Mucosa of descending colon (tissue), 3 donors: ENCODE measurements at places on chromosomes 13 and 19. TPM values are rescaled to one million over a fixed set of nuclear protein-coding genes. Genes with fewer than 3 reads are reported as not detected.

GRCh38 chr13:108120302-108120701, 95.0 kb downstream of the LIG4 start:
- DNase-seq: no peak

Gene IGFL1
- not detected for total RNA-seq

DNA sequence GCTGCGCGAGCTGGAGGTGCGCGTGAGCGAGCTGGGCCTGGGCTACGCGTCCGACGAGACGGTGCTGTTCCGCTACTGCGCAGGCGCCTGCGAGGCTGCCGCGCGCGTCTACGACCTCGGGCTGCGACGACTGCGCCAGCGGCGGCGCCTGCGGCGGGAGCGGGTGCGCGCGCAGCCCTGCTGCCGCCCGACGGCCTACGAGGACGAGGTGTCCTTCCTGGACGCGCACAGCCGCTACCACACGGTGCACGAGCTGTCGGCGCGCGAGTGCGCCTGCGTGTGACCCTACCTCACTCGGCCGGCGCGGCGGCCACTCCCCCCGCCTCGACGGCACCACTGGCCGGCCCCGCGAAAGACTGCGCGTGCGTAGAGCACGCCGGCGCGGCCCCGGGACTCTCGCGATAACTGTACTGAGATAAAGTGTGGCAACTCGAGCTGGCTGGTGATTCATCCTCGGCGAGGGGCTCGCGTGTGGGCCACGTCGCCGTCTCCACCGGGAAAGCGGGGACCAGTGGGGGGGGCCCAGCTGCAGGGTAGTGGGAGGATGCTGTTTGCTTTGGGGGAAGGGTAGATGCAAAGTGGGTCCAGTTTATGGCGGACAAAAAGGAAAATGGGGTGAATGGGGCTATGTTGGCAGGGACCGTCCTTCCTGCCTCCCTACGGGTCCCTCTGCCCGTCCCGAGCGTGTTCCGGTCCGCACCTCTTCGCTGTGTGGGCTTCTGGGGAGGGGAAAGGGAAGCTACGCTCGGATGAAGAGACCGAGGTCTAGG, 11.4 kb downstream of the FUT6 start:
- peak; percentile 95 for DNase-seq

Gene CEACAM3
- 3.9 TPM for total RNA-seq

GRCh38 chr19:3493651-3494050, 6.8 kb downstream of the DOHH start:
- DNase-seq: no peak

DNA sequence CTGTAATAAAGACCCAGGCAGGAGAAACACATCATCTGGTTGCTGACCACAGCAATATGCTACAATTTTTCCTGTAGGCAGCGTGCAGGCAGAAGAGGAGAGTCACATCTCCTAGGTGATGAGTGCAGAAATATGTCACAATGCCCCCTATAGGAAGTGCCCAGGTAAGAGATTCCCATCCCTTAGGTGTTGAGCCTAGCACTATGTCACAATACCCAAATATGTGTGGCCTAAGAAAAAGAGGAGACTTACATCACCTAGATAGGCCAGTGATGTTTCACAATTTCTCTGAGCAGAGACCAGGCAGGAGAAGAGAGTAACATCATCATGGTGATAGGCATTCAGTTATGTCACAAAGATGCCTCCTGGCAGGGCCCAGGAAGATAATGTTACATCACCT, 49.4 kb upstream of the ZNF728 start:
- DNase-seq: no peak

Gene PLIN5
- total RNA-seq: 3.2 TPM

Gene TNFSF11
- 0.13 TPM for total RNA-seq

GRCh38 chr13:84980571-84980970, 818.6 kb downstream of the SLITRK6 start:
- DNase-seq: no peak

DNA sequence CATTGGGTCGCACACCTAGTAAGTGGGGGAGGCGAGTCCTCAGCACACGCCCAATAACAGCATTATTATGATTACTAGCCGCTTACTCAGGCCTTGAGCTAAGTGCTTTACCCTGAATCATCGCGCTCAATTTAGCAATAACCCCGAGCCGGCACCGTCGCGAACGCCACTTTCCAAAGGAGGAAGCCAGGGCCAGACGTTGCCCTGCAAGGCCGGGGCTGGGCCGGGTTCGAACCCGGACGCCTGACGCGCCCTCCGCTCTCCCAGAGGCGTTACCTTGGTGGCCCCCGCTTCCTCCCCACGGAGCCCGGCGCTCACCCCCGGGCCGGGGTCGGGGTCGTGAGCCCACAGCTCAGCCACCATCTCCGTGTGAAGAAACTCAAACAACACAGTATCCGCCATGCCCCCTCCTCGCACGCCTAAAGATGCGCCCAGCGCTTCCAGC, at the start of gene TRAPPC6A:
TRAPPC6A (minus strand) TSS at position 421 of the 445 bp plus-strand sequence; CDS start at position 402, 19 bp downstream.
- no peak for DNase-seq

DNA sequence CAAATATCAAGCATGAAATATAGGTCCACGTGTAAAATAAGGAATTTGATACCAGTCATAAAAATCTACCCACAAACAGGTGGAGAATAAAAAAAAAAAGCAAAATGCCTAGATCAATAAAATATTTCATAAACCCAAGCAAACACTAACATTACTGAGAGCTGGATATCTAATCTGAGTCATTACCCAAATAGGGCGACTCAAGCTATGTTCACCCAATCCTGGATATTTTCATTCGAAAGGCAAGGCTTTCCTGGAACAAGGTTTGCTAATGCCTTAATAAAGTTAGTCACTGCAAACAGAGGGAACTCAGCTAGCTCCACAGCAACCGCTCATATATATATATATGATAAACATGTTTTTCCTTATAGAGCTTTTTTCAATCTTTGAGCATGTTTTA, 33.5 kb upstream of the TM9SF2 start:
- DNase-seq: no peak

DNA sequence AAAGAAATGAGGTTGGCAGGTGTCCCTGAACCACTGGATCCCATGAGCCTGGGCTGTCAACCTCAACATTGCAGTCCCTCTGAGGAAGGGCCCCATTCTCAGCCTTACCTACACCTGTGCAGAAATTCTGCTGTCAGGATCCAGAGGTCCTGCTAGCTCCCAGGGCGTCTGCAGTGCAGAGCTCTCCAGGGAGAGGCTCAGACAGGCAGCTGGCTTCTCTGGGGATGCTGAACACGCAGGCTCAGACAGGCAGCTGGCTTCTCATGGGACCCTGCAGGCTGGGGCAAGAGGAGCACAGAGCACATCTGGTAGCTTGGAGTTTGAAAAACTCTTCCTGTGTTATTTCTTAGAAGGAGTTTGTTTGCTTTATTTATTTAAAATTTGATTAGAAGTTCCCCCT, 50.9 kb downstream of the TMEM255B start:
- DNase-seq: no peak

DNA sequence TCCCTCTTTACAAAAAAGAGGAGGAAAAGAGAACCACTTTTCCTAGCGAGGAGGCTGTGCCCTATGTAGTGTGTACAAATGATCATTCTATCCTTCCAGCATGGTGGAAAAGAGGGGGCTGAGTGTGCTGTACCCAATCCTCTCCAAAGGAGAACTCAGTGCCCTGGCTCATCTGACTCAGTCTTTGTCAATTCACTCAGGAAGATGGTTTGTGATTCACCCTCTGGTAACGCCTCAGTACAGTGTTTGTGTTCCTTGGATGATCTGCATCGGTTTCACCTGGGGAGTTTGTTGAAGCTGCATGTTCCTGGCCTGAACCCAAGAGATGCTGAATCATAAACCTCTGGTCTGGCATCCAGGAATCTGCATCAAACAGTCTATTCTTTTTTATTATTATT, 18.3 kb upstream of the ENOX1 start:
- no peak for DNase-seq

Gene BEST2
- total RNA-seq: 29.0 TPM

DNA sequence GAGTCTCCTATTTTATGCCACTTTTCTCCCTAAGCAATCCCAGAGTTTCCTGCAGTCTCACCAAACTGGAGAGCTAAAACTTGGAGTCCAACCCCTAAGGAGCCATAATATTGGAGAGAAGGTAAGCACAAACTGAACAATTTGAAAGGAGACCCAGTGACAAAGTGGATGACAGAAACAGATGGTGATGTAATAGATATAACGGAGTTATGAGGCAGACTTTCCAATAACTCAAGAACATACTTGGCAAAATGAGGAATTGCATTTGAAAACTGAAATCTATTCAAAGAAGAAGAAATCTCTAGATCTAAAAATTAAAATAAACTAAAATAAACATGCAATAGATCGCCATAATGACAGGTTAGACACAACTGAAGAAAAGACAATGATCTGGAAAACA, 200.9 kb upstream of the MIR17HG start:
- DNase-seq: no peak

GRCh38 chr19:33627526-33627925, 5.8 kb downstream of the CHST8 start:
- no peak for DNase-seq

DNA sequence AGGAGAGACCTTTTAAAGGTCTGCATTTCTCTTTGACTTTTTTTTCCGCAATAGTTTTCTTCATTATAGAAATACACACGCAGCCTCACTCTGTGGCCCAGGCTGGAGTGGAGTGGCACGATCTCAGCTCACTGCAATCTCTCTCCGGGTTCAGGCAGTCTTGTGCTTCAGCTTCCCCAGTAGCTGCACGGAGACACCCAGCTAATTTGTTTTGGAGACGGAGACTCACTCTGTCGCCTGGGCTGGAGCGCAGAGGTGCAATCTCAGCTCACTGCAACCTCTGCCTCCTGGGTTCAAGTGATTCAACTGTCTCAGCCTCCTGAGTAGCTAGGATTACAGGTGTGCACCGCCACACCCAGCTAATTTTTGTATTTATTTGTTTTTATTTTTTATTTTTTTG, 11.7 kb upstream of the MKNK2 start:
- DNase-seq: no peak

DNA sequence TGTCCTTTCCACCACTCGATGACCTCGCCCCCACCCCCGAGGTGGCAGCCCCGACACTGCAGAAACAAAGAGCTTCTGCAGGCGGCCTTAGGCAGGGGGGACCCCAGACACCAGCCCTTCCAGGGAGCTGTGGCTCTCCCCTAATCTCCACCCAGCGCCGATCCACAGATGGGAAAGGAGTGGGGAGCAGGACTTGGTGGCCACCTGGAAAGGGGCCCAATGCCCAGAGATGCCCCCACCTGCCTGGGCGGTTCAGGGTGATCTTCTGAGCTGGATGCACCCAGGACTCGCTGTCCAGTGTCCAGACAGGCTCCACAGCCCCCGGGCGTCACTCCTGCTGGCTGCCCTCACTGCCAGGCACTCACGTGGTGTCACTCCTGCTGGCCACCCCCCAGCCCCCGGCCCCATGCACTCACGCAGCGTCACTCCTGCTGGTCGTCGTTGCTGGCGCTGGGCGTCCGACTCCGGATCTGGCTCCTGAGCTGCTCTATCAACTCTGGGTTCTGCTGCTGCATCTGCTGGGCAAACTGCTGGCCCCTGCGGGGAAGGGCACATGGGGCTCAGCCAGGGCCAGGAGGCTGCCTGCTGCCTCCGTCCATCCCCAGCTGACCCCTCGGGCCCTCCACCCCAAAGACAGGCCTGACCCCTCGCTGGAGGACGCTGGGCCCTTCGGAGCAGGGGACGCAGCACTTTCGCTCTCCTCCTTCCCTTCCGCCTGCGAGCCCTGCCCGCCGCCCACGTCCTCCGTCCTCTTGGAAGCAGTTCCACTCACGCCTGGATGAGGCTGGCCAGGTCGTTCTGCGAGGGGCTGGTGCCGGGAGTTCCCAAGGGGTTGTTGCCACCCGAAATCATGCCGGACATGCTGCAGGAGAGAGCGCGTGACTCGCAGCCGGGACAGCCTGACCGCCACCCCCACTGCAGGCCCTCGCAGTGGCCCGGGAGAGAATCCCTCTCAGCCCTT, 17.4 kb upstream of the SLC39A3 start:
- DNase-seq: no peak

- no peak for DNase-seq
These were observed 86.3 kb downstream of the URI1 start for GRCh38 chr19:30028118-30028991.

DNA sequence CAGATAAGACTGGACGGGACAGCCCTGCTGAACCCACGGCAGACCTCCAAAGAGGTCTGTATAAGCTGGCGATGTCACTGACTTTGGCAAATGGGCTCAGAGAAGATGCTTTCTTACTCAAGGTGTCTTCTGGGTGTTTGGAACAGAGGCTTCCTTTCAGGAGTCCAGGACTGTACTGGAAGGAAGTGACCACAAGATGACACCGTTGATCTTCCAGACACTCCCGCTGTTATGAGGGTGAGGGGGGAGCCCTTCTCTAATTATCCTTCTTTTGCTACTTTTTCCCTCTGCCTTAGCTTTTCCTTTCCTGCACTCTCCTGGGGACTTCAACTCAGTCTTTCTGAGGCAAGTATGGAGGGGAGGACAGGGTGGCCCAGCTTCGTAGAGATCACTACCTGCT, 65.2 kb upstream of the ZNF599 start:
- DNase-seq: no peak

DNA sequence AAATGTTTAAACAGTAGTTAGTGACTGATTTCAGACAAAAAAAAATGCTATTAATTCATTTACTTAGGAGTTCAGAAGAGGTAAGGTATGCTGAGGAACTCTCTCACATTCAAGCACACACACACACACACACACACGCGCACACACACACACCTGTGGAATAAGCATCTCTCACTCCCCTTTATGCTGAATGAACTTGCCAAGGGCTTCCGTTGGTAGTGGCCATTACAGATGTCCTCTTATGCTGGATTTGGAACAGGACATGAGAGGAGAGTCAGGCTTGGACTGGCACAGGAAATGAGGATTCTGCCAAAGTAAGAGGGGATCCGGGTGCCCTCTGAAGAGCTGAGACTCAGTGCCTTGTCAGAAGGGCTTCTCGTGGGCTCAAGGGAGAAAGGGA, 463.4 kb upstream of the MIR17HG start:
- no peak for DNase-seq

DNA sequence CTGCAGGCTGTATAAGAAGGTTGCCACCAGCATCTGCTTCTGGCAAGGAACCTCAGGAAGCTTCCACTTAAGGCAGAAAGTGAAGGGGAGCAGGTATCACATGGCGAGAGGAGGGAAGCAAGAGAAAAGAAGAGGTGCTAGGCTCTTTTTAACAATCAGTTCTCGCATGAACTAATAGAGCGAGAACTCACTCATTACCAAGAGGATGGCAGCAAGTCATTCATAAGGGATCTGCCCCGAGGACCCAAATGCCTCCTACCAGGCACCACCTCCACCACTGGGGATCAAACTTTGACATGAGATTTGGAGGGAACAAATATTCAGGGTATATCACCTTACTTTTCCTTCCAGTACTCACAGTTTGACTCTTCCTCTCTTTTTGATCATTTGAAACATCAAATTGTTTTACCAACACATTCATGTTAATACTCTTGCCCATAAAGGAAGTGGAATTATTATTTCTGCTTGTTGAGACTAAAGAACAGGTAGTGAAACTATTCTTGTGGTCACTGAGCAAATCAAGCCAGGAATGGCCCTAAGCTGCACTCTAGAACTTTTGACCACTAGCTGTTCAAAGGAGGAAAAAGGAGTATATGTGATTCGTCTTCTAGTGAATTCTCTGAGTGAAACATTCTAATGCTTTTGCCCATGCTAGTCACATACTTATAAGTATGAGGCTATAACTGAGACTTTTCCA, 45.0 kb downstream of the LACC1 start:
- no peak for DNase-seq
